GM04504 (cell line): ENCODE measurements at places on chromosomes 4 and X.

DNA sequence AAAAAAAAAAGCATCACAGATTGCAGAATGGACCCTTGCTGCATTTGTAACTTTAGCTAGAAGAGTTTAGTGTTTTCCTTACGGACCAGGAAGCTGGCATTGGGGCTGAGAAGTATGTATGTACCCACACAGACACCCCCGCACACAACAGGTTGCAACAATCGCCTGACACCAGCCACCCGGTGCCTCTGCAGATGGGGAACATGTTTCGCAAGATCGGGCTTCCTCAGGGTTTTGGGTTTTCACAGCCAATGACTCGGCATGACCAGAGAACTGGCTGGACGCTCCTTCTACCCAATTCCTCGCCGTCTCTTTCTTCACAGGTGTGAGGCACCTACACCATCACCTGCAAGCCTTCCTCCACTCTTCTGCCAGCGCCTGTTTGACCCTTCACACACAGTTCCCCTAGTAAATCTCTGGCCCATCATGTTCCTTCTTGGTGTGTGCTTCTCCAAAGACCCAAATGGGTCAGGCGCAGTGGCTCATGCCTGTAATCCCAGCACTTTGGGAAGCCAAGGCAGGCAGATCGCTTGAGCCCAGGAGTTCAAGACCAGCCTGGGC is 70.4 kb downstream of the DHRSX start:
- DNase-seq, result no peak

- DNase-seq, result no peak
Observed at GRCh38 chr4:139584784-139585183, 28.8 kb upstream of the SETD7 start.

DNA sequence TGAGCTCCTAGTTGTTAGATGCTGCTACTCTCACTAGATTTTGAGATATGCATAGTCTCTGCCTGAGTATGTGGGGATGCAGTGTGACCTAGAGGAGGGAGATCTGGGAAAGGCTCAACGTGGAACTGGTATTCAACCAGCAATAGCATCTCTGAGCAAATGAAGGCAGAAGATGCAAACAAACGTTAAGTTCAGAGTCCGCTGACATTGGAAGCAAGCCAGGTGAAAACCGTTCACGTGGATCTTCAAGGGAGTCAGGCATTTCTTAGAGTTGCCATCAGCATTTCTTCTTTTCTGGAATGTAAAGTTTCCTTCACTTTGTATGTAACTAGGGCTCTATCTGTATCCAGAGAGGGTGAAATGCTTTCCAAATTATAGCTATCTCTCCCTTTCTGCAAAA is 59.9 kb downstream of the C4orf51 start:
- no peak for DNase-seq

DNA sequence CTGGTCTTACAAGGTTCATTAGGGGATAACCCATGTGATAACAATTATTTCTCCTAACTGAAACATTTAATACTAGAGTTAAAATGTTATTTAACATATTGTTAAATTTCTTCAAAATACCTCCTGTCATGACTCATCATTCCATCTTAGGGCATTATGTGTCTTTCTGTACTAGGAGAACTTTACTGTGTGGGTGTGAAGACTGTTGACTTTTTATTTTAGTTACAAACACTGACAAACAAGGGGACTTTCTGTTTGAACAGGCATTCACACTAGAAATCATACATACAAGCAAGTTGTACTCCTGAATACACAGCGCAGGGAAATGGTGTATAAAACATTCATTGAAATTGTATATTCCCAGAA is 175.9 kb downstream of the FBXW7 start:
- no peak for DNase-seq

DNA sequence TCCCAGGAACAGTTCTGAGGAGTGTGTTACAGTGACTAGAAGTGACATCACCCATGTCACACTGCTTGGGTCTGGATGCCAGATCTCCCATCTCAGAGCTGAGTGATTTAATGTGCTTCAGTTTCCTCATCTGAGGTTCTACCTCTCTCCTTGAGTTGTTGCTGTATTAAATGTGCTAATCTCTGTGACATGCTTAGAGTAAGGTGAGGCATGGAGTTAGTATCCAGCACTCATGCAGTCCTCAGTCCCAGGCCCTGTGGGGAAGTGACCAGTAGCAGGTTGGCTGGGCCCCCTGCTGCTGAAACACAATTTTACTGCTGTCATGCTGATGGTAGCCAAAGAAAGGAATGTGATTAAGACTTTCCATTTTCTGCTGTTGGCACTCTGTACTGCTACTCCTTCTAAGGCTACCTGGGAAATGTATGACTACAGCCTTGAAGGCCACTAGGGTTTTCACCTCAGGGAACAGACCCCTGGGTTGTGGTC is 639.6 kb downstream of the MID1IP1 start:
- DNase-seq, result no peak

- no peak for DNase-seq
Observed at GRCh38 chr4:101851672-101852071, 61.1 kb downstream of the BANK1 start.

DNA sequence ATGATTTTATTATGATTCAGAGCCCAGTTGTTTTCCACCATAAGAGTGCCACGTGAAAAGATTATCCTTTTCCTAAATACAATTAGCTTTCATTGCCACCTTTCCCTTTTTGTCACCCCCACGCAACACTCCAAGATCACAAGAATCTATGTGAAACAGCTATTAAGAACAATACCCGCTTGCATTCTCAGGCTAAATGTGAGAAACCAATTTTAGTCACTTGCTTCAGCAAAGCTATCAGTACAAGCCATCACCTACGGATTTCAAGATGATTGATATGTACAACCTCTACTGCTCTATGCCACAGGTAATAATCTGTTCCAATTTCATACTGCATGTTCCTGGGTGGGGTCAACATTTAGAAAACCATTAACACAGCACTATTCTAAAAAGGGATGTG is 2.5 kb downstream of the ATP11C start:
- no peak for DNase-seq

DNA sequence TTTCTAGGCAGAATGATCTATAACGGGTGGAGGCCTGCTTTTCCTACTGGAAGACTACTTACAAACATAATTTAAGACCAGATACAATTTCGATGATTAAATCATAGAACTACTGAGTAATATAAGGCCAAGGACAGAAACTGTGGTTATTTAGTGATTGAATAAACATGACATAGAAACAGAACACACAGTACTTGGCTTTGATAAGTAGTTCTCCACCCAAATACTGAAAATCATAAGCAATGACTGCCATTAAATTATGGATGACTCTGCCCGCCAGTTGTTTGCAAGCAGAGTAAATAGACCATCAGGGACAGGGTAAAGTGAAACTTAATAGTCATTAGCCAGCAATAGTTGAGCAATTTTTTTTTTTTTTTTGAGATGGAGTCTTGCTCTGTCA is 17.2 kb upstream of the SMIM14 start:
- no peak for DNase-seq

DNA sequence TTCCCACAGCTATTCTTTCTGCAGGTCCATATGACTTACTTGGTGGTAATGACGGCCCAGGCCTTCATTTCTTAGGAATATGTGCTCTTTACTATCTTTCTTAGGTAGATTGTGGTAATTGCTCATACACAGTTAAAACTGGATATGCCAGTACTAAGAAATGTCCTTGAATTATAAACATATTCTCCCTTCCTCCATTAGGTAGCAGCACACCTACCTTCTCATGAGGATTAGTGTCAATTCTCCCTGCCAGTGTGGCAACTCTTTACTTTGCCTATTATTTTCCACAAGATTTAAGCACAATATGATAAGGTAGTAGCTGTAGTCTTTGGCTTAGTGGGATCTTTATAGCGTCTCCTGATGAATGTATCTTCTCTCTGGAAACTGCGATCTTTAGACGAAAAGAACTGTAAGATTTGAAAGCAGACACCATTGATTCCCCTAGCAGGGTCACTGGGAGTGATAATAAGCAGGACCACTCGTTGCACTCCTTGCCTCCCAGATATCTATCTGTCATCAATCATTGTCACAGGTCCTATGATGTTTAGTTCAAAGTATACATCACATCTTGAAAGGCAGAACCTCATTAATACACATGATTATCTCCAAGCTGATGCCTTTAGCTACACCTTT is 1240.7 kb downstream of the C4orf33 start:
- no peak for DNase-seq
